ENCODE measurements at places on chromosomes 2 and 18.

DNA sequence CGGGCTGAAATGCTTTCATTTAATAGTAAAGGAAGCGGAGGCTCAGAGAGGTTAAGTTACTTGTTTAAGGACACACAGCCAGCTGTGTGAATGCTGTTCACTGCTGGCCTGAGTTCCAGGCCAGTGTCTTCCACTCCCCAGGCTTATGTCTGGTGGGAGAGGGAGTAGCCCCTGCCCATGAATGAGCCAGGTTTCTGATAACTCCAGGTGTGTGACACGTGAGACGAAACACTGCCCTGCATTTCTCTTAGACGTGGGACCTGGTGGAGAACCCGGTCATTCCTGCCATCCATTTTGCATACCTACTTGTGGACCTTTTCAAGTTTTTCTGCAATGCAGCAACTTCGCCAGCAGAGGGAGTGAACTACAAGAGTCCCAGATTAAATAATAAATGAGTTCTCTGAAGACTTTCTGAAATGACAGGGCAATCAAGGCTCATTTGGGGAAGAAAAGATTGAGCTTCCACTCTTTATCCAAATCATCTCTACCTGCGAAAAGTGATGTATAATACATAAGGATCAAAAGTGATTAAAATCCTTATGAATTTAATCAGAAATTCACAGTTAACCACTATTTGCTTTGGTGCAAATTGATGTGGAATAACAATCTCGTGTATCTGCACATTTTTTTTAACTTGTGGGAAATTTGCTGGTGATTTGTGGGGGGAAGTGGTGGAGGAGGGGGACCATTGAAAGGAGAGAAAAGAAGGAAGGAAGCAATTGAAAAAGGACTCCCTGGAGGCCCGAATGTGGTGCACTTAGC, 79.4 kb upstream of the ASB18 start:
- no peak for DNase-seq

DNA sequence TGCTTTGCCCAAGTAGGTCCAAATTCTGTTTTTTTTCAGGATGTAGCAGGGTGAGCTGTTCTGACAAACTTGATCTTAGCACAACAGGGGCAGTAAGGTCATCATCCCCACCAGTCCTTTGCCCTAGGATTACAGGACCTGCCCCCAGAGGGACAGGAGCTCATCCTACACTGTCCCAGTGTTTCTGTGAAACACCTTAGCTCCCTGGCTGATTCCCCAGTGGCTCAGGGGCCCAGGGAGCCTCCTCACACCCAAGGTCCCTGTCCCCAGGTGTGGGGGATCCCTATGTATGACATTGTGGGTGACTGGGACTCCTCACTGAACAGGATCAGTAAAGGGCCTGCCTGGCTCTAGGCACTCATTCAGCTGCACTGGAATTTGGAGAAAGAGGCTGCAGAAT, 191.2 kb downstream of the ANKRD30B start:
- no peak for DNase-seq

- DNase-seq, result no peak
Measured at GRCh38 chr2:38659115-38659514, 6.8 kb upstream of the GALM start.

GRCh38 chr2:46097714-46098480, 199.3 kb upstream of the EPAS1 start:
- no peak for DNase-seq

DNA sequence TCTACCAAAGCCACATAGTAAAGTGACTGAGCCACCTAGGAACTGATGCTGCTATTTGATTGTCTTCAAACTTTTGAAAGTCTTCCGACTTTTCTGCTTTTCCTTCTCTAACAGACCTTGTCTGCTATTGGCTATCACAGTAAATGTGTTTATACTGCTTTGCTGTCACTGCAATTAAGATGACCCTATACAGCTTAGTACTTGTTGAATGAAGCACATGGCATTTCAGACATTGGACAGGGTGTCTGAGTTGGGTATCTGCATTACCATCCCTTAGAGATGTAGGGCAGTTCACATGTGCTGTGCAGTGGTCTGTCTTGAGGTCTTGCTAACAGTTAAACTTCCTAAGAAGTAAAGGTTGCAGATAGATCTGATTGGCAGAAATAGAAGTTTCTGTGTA, 3.6 kb downstream of the WDR43 start:
- DNase-seq, result no peak

GRCh38 chr2:174699993-174700766, 64.1 kb downstream of the CHRNA1 start:
- DNase-seq, result no peak

DNA sequence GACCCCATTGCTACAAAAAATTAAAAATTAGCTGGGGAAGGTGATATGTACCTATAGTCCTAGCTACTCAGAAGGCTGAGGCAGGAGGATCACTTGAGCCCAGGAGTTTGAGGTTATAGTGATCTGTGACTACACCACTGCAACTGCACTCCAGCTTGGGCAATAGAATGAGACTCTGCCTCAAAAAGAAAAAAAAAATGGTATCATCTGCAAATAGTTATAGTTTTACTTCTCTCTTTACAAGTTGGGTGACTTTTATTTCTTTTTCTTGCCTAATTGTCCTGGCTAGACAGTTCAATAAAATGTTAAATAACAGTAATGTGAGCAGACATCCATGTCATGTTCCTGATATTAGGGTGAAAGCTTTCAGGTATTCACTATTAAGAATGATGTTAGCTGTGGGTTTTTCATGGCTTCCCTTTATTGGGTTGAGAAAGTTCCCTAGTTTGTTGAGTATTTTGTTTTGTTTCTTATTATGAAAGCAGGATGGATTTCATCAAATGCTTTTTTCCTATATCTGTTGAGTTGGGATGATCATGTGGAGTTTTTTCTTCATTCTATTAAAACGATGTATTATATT, 24.9 kb upstream of the ACOXL start:
- DNase-seq, result no peak

DNA sequence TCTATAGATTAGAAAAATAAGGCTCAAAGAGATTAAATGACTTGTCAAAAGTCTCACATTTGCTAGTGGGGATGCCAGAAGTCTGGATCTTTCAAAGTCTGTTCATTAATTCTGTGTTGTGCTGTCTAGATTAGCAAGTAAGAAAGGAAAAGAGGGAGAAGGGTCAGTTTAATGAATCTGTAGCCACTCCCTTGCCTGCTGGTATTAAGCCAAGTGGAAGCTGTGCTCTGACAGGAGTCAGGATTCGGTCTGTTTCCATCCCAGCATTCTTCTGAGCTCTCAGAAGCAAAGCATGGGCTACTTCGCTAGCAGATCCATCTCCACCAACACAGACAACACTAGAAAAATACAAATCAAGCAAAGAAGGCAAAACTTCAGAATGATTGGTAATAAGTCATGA, 98.5 kb downstream of the CERKL start:
- no peak for DNase-seq

DNA sequence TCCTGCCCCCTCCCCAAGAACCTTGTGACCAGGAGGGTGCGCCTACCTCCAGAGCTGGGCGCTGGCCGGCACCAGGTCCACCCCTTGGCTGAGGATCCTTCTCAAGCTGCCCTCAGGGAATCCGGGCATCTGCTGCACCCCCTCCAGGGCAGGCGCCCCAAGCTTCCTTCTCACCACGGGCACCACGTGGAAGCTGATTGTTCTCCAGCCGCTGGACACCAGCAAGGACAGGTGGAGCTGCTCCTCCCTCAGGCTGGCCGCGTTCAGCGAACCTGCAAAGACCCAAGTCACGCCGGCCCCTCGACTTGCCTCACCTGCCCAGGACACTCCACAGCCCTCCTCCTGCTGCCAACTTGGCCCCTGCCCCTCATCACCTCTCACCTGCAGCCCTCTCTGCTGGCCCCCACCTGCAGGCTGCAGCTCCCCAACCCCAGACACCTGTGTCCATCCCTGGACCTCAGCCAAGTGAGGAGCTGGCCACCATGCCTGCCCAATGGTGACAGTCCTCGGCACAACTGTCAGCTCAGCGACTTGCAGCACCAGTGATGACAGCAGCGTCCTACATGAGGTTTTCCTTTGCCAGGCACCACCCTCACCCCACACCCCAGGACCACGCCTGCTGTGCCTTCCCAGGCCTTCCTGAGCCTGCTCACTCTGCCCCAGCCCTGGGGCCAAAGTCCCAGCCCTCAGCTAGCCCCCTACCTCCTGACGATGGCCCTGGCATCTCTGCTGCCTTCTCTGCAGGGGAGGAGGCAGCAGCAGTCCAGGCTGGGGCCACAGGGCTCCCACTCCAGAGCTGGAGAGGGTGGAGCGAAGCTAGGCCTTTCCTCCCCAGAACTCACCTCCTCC, 4.2 kb downstream of the MAB21L4 start:
- no peak for DNase-seq

GRCh38 chr2:193990868-193991267, 1666.2 kb upstream of the SLC39A10 start:
- DNase-seq, result no peak

DNA sequence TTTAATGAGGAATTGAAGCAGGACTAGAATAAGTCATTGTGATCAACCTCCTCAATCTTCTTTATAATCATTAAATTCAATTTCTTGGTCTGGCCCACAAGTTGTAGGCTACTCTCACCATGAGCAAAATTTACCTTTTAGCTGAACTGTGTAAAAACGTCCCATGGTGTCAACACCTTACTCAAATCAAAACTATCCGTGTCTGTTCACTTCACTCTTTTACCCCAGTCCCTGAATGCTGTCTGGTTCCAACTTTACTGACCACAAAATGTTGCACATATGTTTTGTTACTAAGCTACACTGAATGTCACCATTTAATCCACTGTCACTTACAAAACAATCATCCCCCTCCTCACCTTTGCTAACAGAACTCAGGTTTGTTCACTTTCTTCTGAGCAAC, 951.6 kb upstream of the SLC39A10 start:
- DNase-seq, result no peak

DNA sequence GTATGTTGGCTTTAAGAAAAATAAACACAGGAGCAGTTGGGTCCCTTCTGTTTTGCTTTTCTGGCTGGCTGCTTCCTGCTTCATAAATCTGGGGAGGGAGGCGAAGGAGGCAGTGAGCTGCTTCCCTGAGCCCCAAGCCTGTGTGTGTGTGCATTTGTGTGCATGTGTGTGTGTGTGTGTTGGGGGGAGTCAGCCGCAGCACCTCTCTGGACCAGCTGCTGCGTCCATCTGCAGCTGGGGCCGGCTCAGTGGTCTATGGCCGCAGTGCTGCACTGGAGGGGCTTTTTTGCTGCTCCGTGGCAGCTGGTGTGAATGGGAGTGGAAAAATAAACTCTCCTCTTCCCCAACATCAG, 192.3 kb downstream of the RNF144A start:
- no peak for DNase-seq

DNA sequence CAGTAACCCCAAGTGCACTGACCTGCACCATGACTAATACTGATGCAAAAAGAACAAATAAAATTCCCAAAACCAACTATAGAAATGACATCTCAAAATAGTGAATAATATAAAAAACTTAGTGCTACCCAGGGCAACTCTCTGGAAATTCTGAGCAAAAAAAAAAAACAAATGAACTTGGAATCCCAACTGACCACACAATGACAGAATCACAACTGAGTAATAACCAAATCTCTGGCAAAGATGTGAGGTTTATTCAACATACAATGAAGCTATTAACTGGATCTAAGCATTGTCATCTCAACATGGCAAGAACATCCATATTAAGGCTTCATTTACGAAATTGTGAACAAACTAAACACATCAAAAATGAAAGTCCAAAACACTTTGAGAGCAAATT, 22.7 kb downstream of the EXOC6B start:
- no peak for DNase-seq

- no peak for DNase-seq
Measured at GRCh38 chr2:160077912-160078810, 15.7 kb upstream of the PLA2R1 start.

- DNase-seq, result no peak
Measured at GRCh38 chr2:128635361-128635900, 316.8 kb upstream of the HS6ST1 start.

GRCh38 chr2:8925411-8925810, 78.1 kb downstream of the MBOAT2 start:
- DNase-seq, result no peak

- DNase-seq, result no peak
Measured at GRCh38 chr2:232362174-232362900, 16.2 kb upstream of the ALPP start.

DNA sequence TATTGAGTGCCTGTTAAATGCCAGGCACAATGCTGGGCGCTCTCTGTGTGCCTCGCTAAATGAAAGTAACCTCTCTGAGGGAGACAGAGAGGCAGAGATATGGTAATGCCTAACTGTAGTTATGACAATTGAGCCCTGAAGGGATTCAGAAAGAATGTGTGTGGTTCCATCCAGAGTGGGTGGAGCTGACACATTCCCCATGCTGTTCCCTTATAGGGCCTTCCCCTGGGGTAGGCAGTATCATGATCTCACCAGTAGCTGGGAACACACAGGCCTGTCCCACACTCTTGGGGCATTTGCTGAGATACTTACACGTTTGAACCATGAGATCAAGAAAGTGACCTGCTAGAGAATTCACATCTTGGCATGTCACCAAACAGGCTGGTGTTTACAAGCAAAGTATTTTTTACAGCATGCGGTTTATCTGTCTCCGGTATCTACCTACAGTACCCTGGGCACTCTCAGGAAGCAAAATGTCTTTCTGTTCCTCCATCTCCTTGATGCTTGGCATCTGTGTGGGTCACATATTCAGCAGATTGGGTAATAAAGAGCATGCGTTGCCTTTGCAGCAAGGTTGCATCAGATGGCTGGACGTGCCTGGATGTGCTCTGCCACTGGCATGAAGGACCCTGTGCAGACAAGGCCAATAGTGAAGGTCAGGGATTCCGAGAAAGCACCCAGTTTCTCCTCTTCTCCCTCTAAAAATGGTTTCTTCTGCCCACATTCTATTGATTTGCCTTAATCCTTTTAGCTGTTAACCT, 9.4 kb downstream of the CTIF start:
- DNase-seq, result no peak

Measured in stimulated activated CD4-positive, alpha-beta T cell treated with anti-CD3 and anti-CD28 coated beads, Interleukin-12 subunit alpha, Interleukin-12 subunit beta, amount 100 ng/mL, for 24 hours (primary cell).